Renal cortical epithelial cell (primary cell): ENCODE measurements at places on chromosomes 6 and 20. TPM values are rescaled to one million over a fixed set of nuclear protein-coding genes. Genes with fewer than 3 reads are reported as not detected.
A peak's percentile ranks its signal among the peaks of the same experiment; 100 is the strongest.

GRCh38 chr6:125743604-125744003 is 5.8 kb upstream of the HEY2 start:
- DNase-seq = no peak

DNA sequence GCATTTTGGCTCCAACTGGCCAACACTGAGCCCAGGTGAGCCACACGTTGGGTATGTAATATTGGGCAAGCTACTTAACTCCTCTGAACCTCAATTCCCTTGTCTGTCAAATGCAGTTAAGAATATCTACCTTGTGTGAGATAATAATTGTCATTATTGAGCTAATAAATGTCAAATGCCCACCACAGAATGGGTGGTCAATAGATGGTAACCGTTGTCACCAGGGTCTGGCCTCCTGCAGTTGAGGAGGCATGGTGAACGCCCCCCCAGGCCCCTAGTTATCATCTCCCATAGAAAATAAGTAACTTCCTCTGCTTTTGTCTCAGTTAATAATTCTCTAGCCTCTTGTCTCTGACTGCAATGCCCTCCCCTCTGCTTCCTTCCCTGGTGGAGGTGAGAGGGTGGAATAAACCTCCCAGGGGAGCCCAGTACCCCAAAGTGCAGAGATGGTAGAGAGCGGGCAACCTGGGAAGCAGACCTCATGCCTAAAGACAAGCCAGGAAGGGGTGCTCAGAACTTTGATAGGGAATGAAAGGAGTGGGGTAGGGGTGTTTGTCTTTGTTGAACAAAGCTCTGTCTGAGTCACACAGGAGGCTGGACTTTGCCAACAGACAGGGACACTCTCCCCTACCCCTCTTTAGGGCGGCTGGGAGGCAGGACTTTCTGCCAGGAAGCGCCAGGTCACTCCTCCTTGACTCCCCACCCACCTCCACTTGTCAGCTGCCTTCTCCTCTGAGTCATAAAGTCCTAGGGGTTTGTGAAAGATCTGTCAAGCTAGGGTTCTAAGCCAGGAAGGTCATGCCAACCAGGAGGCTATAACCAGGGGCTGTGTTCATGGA is 1.3 kb upstream of the UNC5CL start:
- peak; percentile 96 for DNase-seq

The RBBP8NL gene
- total RNA-seq = not detected in 2 replicates

DNA sequence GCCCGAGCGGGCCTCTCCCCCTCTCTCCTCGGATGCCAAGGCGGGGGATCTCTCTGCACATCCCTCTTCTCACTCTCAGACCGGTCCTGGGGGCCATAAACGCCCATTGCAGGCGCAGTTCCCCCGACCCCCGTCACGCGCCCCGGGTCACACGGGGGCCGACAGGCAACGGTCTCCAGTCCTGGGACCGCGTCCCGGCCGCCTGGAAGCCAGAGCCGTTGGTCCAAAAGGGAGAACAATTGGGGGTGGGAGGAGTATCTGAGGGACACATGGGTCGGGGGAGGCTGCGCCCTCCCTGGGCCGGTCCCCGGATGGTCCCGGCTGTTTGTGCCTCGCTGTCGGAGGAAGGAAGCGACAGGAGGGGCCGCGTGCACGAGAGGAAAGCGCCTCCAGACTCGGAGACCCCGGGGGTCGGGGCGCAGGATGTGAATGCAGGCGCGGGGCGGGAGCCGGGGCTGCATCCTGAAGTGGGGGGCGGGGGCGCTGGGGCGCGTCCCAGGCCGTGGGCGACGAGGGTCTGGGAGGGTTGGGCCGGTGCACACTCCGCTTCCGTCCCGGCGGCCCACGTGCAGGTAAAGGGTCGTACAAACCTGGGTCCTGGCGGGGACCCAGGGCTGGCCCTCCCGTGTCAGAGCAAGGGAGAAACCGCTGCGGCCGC is 903 bp downstream of the SLC4A11 start:
- no peak for DNase-seq

GRCh38 chr6:43703512-43704429 is 16.2 kb upstream of the MRPS18A start:
- DNase-seq = no peak

The HIVEP2 gene
- total RNA-seq = 17.0 and 26.6 TPM in 2 replicates

- no peak for DNase-seq
Observed at GRCh38 chr6:45854149-45854742, 161.4 kb downstream of the CLIC5 start.
